ENCODE measurements at places on chromosomes 1 and 21.

DNA sequence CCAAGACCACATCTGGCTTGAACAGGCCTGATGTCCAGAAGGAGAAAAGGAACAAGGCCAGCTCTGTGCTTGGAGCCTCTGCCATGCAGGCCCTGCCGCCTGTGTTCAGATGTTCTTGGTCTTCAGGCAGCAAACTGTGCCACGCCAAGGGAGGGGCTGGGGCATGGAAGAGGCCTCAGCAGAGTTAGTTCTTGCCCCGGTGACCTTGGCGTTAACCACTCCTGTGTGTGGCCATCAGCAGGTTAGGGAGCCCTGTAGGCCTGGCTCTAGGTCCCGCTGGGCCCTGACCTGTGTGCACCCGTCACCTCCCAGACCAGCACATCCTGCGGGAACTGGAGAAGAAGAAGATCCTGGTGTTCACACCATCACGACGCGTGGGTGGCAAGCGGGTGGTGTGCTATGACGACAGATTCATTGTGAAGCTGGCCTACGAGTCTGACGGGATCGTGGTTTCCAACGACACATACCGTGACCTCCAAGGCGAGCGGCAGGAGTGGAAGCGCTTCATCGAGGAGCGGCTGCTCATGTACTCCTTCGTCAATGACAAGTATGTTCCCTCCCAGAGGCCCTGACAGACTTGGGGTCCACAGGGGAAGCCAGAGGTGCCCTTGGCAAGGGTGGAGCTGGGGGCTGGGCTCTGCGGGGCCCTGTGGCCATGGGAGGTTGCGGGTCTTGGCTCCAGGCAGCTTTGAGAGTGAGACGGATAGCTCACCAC is 7.1 kb downstream of the ZC3H12A start:
- no peak for DNase-seq

DNA sequence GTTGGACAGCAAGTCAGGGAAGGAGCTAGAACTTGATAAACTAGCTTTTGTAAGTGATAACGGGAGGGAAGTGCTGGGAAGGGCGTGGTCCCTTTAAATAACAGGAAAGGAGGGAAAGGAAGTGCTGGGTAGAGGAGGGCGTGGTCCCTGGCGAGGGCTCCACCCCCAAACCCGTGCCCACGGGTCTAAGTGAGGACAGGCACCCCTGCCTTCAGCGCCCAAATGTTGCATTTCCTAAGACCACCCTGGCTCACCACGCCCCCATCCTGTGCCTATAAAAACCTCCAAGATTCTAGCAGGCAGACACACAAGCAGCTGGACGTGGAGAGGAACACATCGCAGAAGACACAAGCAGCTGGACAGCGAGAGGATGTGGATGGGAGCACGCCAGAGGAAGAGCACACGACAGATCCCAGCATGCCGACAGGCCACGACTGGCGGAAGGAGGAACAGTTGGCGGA is 58.5 kb downstream of the PALMD start:
- DNase-seq = no peak

GRCh38 chr1:55310505-55310971 is 95.4 kb upstream of the USP24 start:
- no peak for DNase-seq

DNA sequence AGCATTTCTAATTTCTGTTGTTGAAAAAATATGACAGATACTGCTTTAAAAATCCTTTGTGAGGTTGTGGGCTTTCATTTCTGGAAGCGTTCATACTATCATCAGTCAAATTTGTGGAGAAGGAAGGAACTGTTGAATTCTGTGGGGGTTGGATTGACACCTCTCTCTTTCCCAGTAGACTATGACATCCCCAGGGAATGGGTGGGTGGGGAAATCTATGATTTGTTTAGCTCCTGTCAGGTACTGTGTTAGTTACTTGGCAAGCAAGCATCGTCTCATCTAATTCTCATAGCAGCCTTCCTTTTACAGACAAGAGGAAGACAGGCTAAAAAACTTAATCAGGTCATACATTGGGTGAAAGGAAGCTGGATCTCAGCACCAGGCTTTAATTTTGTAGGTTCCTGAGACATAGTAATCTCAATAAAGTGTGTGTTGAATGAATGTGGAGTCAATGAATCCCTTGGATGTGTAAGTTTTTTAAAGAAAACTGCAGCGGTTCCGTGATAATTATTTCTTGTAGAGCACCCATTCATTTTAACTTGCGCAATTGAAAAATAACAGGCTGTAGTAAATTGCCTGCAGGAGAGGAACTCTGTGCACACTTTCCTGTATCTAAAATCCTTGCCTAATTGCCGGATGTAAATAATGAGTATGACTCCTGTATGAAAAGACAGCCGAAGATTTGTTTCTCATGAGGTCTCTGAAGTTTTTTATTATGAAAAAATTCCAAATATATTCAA is 60.6 kb downstream of the MYOM3 start:
- no peak for DNase-seq

GRCh38 chr1:66364578-66365391 is 169.2 kb upstream of the SGIP1 start:
- DNase-seq = no peak

GRCh38 chr1:152514715-152515433 is 592 bp downstream of the CRCT1 start:
- no peak for DNase-seq

DNA sequence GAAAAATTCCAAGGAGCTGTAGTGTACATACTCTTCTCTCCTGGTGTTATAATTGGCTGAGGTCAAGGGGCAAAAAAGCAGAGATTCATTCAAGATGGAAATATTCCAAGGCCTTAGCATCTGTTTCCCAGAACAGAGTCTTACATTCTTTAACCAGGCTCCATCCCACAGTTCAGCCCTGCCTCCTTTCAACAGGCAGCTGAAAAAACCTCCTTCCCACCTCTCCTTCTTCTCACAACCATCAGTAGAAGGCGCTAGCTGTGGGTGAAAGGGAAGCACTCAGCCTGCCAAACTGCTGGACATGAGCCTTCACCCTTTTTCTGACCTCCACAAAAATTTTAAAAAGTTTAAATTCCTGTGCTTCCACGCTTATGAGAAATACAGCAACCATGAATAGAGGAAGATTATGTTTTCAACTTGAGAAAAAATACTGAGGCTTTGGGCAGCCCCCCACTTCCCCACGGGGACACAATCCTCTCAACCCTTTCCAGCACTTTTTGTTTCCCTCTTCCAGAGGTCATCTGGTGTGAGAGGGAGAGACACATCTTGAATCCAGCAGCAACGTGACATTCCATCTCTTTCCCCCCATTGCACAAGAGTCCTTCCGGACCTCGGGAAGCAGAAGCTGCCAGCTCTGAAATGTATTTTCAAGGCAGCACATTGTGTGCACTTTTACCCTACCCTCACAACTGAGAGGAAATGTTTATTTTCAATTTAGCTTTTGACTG is 43.2 kb upstream of the FMO2 start:
- DNase-seq = no peak

GRCh38 chr1:77636864-77637263 is 45.6 kb downstream of the ZZZ3 start:
- DNase-seq = no peak

- DNase-seq = no peak
These were observed 24.8 kb upstream of the OR2B11 start for GRCh38 chr1:247482747-247483146.

DNA sequence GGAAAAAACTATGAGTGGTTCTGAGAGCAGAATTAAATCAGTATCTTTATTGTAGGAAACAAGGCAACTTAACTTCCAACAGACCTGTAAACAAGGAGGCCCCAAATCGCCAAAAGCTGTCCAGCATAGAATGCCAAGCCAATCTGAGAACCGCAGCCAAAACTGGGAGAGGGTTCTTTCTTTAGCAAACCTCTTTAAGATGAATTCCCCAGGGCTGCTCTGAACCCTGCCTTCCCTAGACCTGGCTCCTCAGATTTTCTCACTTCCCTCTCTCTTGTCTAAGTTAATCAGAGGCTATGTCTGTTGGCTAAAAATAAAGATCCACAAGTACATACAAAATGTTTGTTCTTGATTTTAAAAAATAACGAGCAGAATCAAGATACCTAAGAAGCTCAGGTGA is 141.4 kb downstream of the SMYD3 start:
- no peak for DNase-seq

DNA sequence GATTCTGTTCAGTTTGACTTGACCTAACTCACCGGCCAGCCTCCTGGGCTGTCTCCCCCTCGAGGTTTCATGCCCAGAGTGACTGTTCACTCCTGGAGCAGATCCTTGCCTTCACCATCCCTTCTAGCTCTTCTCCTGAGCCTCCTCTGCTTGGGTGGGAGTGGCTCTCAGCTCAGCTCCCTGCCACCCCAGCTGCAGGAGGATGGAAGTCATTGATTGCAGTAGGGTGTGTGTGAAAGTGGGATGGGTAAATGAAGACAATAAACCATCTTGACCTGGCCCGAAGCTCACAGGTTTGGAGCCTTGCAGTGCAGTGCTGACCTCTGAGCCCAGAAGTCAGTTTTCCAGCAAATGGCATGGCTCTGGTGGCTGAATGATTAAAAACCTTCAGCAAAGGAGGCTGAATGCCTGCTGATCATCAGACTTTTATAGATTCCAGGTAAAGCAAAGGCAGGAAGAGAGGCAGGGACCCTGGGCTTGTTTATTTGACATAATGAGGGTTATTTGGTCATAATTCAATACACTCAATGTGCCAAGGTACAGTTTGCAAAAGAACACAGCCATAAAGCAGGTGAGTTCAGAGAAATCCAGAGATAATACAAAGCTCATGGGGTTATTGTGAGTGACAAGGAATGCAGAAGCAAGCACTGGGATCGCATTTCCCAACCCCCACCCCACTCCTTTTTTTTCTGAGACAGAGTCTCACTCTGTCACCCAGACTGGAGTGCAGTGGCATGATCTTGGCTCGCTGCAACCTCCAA is 17.5 kb upstream of the TFF3 start:
- no peak for DNase-seq

Data from T follicular helper cell (primary cell).